Parietal lobe (tissue), 2 donors: ENCODE measurements at places on chromosomes 4 and X. TPM values are rescaled to one million over a fixed set of nuclear protein-coding genes. Genes with fewer than 3 reads are reported as not detected.

Gene NDST3
- total RNA-seq = 27.5 TPM

Gene DMD
- total RNA-seq = 95.8 TPM

Gene MOSPD2
- total RNA-seq = 22.2 TPM

Gene ADH1C
- total RNA-seq = not detected

Gene SLC10A6
- not detected for total RNA-seq

Gene KLB
- not detected for total RNA-seq

Gene XAGE1A
- not detected for total RNA-seq

Gene UGT2A1
- total RNA-seq = not detected

Gene FOXR2
- total RNA-seq = not detected

Gene VSIG1
- total RNA-seq = 0.31 TPM

Gene MSMO1
- total RNA-seq = 316 TPM

Gene UGT2B15
- not detected for total RNA-seq

Gene AWAT2
- not detected for total RNA-seq

Gene CORIN
- total RNA-seq = 0.31 TPM

Gene RIPPLY1
- not detected for total RNA-seq

Gene CFAP99
- total RNA-seq = not detected

Gene TEX13B
- total RNA-seq = not detected

Gene CENPE
- 9.7 TPM for total RNA-seq

Gene AADAT
- total RNA-seq = 32.9 TPM

Gene SYN1
- total RNA-seq = 27.9 TPM

Gene MTNR1A
- 0.63 TPM for total RNA-seq

Gene ADAMTS3
- total RNA-seq = 15.3 TPM

Gene ABCD1
- 8.8 TPM for total RNA-seq

Gene NLGN3
- total RNA-seq = 29.1 TPM

Gene ZCCHC12
- 29.7 TPM for total RNA-seq

Gene EDA
- total RNA-seq = 4.7 TPM

Gene ZNF141
- 85.4 TPM for total RNA-seq

Gene MAPK10
- 377 TPM for total RNA-seq

Gene AMELX
- not detected for total RNA-seq

Gene ZFP42
- not detected for total RNA-seq

Gene TMPRSS11F
- not detected for total RNA-seq

Gene TLR6
- total RNA-seq = 0.63 TPM

Gene RS1
- total RNA-seq = not detected

Gene TLR8
- 0.31 TPM for total RNA-seq

Gene TMPRSS11E
- total RNA-seq = not detected

Gene USP26
- under 0.01 TPM for total RNA-seq

Gene TCEAL3
- total RNA-seq = 11.3 TPM

Gene TMEM150C
- 76.7 TPM for total RNA-seq

Gene MAB21L2
- not detected for total RNA-seq

Gene FRG2
- total RNA-seq = not detected

Gene ASB5
- total RNA-seq = not detected

Gene ABCB7
- total RNA-seq = 47.9 TPM

Gene RBM46
- not detected for total RNA-seq

Gene PPEF2
- total RNA-seq = not detected

Gene DUSP21
- not detected for total RNA-seq

Gene P2RY8
- not detected for total RNA-seq

Gene MAGIX
- total RNA-seq = 2.8 TPM

Gene USP17L28
- total RNA-seq = not detected

Gene SYNPO2
- total RNA-seq = 1.9 TPM
